ENCODE measurements at places on chromosomes 1 and 21.

DNA sequence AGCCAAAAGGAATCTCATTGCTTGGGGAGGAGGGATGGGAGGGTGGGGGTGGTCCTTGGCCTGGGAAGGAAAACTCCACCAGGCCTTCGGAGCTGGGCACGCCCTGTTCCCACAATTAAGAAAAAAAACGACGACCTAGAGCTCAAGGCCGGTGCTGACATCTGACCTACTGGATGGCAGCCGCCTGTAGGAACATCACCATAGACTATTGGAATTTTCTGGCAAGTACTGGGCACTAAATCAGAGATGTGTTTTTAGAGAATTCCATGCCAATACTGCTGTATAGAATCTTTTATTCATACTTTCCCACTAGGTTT is 729 bp downstream of the NADK start:
- no peak for DNase-seq

- DNase-seq = no peak
Measured at GRCh38 chr1:204152310-204153044, 633 bp upstream of the ETNK2 start.

- DNase-seq = no peak
Measured at GRCh38 chr1:151416231-151416630, 16.9 kb downstream of the PSMB4 start.

DNA sequence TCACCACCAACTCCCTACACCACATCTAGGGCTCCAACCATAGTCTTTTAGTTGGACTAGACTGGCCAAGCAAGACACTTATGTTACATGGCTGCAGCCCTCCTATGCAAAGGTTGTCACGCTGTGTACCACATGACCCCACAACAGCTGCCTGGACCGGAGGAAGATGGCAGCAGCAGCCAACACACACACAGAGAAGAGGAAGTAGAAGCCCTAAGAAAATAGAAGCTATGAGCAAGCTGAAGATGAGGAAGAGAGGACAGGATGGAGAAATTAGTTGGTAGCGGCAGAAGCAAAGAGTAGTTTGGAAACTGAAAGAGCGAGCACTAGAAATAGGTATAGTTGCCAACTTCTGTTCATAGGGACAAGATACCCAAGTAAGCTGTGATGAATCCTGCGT is 60.8 kb upstream of the RALGPS2 start:
- no peak for DNase-seq

DNA sequence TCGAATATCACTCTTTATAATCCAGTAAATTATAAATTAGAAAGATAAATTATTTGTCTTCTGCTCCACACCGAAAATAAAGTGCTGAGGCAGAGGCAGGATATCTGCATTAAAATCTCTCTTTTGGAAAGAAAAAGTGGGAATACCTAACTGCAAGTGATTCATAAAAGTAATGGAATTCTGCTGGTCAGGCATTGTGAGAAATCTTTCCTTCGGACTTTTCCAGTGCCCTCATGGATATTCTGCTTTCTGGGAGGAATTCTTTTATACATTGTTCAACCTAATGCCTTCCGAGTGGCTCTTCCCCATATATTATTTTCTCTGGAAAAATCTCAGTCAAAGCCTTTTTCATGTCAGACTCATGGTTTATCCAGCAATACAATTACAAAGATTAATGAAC is 158.3 kb upstream of the RNPC3 start:
- DNase-seq = no peak

DNA sequence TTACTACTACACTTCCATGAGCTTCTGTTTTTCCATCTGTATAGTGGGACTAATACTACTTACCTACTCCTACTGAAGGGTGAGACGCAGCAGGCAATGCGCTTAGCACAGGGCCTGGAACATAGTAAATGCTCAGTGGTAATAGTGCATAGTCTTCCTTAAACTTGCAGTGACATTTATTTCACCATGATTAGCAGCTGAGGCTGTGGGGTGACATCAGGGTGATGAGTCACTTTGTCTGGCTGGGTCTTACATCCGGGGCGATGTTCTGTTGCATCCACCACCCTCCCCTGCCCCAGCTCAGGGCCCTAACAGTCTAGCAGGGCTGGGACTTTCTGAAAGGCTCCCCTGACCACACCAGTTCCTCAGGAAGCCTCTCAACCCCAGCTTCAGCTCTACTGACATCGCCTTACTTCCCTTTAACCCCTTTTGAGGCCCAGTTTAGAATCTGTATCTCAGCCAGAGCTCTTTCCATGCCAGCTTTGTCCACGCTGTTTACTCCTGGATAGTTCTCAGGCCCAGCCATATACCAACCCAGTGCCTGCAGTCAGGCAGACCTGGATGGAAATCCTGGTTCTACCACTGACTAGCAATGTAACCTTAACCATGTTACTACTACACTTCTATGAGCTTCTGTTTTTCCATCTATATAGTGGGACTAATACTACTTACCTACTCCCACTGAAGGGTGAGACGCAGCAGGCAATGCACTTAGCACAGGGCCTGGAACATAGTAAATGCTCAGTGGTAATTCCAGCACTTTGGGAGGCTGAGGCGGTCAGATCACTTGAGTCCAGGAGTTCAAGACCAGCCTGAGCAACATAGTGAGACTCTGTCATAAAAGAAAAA is 66.3 kb downstream of the CD58 start:
- DNase-seq = peak; percentile 64

- no peak for DNase-seq
Measured at GRCh38 chr1:113391649-113392271, 1.4 kb downstream of the MAGI3 start.

GRCh38 chr1:245155272-245156040 is 671 bp downstream of the KIF26B start:
- DNase-seq = no peak

- DNase-seq = no peak
Measured at GRCh38 chr1:213326281-213327016, 275.4 kb downstream of the RPS6KC1 start.

- DNase-seq = no peak
Measured at GRCh38 chr21:45316871-45317397, 29.2 kb upstream of the POFUT2 start.

DNA sequence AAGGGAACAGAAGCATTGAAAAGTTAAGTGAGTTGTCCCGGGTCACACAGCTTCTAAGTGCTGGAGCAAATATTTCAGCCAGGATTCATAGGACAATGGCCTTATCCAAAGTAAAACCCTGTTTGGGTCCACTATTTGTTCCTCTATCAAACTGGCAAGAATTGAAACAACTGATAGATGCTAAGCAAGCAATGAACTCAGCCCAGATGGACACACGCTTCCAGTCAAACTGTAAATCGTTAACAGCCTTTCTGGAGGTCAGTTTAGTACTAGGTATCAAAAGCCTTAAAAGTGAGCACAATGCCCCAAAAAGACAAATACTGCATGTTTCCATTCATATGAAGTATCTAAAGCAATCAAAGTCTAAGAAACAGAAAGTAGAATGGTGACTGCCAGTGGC is 779 bp upstream of the SVBP start:
- no peak for DNase-seq

- DNase-seq = peak; percentile 38
Measured at GRCh38 chr21:17775431-17776126, 43.6 kb downstream of the C21orf91 start.

- no peak for DNase-seq
Measured at GRCh38 chr21:45518742-45519141, 23.5 kb downstream of the SLC19A1 start.

DNA sequence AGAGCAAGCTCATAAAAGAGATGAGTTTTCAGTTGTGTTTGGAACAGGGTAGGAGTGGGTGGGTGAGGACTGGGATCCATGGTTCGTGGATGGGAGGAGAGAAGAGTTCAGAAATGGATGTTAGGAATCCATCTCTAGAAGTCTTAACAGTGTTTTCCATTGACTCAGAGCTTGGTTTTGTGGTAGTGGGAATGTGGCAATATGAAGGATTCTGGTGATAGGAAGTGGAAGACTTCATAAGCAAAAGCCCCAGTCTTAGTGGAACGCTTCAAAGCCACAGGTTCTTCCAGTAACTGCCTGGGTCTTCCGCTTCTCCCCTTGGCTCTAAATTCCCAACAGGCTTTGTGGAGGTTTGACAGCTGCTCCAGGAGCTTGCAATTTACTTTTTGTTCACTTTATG is 167.9 kb downstream of the KCNJ6 start:
- DNase-seq = no peak

DNA sequence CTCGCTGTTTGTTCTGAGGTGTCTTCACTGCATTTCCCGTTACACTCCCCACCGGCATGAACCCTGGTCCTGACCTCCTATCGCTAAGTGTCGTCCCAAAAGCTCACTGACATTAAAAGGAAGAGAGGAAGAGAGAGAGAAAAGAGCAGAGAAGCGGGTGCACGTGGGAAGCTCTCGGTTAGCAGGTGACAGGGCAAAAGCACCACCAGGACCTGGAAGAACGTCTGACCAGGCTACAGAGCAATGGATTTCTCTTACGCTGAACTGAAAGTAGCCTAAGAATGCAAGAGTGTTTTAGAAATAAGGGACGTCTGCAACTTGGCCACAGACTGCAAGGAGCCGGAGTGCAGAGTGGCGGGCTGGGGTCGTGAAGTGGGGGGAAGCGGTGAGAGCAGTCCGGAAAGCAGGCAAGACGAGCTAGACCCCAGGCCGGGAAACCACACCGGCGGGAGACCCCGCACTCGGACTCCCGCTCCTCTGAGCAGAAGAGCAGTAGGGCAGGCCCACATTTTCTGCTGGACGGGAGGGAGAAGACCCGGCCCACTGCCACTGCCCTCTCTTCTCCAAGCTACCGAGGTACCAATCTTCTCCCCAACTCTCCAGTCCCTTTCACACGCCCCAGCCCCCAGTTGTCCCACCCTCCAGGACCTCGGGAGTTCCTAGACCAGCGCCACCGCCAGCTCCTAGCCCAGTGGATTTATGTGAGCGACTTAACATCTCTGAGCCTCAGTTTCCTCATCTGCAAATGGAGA is 8.3 kb upstream of the MPZL1 start:
- no peak for DNase-seq

DNA sequence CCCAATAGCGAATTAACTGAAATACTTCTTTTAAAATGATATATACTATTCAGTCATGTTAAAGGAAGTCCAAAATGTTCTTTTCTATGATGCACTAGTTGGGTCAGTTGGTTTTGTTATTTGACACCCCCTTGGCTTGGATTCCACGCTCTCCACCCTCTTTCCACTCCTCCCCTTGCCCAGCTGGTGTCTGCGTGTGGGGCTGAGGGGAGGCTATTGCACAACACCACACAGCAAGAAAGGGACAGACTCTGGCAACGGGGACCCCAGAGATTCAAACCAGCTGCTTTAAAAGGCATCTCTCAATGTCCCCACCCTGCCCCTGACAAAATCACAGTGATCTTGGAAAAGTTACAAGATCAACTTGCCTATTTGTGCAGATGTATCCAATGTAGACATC is 394.3 kb downstream of the TGFB2 start:
- no peak for DNase-seq

DNA sequence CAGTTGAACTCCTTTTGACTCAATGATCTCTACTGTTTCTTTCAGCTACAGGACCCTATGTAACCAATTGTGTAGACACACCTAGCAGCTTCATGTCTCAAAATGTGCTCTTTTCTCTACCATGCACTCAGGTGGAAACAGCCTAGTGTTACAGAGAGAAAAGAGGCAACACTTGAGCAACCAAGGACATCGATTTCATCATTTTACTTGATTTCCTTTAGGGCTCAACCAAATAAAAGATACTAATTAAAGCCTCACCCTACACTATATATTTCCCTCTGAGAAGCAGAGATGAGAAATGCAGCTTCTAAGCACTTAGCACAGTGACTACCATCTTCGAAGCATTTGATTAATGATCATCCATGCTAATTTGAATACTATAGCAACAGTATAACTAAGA is 55.1 kb downstream of the PTGER3 start:
- no peak for DNase-seq

GRCh38 chr1:63747445-63747844 is 26.4 kb upstream of the ROR1 start:
- DNase-seq = no peak

DNA sequence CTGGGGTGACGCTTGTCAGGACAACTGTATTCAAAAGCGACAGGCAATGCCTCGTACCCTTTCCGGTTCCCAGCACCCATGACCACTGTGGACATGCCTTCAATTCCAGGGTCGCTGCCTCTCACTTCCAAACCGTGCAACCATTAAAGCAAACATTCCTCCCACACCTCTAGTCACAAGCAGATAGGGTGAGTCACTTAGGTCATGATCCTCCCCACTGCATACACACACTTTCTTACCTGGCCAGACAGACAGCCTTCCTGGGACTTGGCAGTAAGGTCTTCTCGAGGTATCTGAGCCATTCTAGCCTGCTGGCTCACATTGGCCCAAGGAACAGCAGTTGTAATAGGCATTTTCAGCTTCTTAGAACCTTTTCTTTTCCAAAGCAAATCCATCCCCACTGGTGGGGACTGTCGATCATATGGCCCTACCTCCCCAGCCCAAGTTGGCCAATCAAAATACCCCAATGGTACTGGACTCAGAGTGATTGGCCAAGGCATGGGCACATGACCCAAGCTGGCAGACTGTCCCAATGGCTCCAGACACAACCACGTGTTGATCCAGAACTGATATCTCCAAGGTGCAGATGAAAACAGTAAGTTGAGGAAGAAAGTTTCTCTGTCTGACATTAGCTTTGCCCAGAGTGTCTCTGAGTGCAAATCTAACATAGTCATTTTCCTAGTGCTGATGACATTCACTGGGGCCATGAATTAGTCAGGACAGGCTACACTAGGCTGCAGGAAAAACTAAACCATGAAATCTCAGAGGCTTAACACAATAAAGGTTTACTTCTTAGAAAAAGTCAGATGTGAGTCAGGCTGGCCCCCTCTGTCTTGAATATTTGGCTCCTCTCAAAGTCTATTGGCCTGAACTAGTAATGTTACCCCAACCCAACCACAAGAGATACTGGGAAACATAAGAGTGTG is 113.8 kb downstream of the RRAGC start:
- no peak for DNase-seq

GRCh38 chr21:42956824-42957630 is 17.3 kb upstream of the PKNOX1 start:
- no peak for DNase-seq

DNA sequence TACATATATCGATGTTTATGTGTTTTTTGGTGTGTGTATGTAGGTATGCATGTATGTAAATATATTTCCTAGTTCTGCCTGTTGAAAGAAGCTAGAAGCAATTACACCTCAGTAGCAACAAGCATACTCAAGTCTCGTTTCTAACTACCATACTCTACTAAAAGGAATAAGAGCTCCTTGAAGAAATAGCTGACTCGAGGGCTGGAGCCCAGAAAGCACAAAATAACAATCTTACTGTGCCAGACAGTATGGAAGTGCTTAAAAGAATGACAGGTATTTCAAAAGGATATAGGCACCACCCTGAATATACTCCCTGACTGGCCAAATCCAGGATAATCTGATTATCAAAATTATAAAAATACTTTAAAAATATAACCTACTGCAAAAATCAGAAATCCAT is 23.2 kb downstream of the FUBP1 start:
- no peak for DNase-seq

- DNase-seq = no peak
Measured at GRCh38 chr1:180881806-180882509, 30.7 kb upstream of the KIAA1614 start.

DNA sequence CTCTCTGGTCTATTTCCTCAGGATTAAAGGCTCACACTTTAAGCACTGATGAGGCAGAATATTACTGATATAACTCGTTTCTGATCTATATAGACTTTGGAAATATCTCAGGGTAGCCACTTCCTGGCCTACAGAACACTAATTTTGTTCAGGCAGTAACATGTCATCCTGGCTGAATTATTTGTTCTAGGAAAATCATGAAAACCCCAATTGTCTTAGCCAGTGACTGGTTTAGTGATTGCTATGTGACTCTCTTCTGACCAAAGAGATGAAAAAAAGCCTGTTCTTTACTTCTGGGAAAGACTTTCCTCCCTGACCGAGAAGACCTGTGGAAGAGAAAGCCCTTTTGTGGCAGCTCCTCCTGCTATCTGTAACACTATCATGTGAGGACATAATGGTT is 453.7 kb downstream of the SETD4 start:
- no peak for DNase-seq
